Hematopoietic multipotent progenitor cell treated with erythropoietin and hydrocortisone succinate and interleukin-3 and kit ligand, for 8 days (in vitro differentiated cells): ENCODE measurements at places on chromosomes 2 and 18.
A peak's percentile ranks its signal among the peaks of the same experiment; 100 is the strongest.

DNA sequence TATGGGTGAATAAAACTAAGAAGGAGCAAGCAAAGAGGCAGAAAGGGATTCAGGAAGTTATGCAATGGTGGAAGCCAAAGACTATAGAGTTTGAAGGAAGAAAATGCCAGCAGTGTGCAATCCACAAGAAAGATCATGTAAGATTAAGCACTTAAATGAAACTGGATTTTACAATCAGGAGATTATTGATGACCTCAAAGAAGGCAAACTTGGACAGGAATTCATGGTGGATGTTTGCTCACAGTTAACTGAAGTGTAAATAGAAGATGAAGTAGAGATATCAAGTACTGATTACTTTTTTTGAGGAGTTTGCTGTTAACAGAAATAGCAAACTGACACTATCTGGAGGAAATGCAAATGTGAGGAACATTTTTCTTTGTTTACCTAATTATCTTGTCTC lies 308.9 kb downstream of the RND3 start:
- no peak for DNase-seq

- peak; percentile 3 for DNase-seq
These were observed 132.9 kb downstream of the SOCS6 start for GRCh38 chr18:70421471-70422390.

DNA sequence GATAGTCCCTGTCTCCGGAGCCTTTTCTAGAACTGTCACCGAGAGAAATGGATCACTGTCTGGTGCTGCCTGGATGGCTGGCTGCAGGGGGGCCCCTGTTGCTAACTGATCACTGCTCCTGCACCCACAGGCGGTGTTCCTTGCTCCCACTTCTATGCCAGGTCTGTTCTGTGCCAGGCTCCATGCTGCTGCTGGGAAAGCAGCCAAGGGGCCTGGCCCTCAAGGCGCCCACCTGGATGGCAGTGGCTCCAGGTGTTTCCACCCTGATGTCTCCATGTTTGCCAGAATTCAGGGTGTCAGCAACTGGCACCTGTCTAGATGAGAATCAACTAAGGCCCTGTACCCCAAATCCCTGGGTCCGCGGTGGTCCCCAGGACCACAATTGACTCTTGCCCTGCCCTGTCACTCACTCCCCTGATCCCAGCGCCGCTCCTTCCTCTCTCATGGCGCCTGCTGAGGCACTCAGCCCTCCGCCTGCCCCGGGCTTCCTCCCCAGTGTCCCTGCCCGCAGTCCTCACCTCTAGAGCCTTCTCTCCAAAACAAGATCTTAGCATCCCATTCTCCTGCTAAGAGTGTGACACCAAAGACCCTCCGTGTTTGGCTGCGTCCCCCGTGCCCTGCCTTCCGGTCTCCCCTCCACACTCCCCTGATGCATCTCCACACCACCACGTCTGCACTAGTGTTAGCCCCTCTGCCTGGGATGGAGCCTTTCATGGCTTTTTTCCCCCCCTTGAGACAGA lies 72.5 kb upstream of the OTOF start:
- no peak for DNase-seq

DNA sequence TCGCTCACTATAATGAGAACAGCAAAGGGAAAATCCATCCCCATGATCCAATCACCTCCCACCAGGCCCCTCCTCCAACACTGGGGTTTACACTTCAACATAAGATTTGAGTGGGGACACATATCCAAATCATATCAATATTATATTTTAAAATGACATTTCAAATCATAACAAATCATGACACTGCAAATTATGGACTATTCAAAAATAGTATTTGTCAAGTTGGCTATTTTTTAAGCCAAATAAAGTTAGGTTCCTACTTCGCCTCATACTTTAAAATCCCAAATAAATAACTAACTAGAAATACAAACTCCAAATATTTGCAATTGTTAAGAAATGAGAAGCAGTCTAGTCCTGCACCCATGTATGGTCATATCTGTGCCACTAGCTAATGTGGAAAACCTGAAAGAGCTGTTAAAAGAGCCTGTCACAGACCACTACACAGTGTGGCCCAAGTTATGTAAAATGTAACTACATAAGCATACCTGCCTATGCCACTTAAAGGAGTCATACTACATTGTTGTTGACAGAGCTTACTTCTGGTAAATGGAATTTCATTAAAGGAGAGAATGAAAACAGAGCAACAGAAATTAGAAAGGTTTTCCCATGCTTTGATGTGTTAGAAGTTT lies 334.7 kb upstream of the GULP1 start:
- no peak for DNase-seq

GRCh38 chr2:189821953-189822748 lies 37.9 kb downstream of the PMS1 start:
- no peak for DNase-seq

DNA sequence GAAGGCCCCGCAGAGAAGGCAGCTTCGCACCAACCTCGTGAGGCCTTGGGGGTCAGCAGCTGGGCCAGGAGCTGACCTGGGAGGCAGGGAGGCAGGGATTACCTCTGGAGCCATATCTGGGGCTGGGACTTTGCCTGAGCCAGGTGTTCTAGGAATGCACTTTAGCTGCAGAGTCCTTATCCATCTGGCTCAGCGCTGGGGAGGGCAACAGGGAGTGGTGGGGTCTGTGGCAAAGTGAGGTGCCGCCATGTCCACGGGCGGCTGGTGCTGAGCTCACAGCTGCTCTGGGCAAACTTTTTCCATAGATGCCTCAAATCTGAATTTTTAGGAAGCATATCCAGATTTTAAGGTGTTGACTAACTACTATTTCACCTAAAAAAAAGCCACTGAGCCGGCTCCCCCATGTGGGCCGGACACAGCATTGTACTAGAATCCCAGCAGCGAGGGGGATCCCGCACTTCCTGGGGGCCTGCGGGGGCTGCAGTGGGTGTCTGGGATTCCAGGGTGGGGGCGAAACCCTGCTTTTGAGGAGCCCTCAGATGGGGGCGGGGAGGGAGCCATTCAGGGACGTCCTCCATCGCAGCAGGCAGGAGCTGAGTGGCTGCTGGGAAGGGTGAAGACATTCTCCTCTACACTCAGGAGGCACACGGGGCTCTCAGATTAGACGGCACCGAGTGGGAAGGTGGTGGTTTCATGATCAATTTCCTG lies 34.6 kb downstream of the RTP5 start:
- no peak for DNase-seq

DNA sequence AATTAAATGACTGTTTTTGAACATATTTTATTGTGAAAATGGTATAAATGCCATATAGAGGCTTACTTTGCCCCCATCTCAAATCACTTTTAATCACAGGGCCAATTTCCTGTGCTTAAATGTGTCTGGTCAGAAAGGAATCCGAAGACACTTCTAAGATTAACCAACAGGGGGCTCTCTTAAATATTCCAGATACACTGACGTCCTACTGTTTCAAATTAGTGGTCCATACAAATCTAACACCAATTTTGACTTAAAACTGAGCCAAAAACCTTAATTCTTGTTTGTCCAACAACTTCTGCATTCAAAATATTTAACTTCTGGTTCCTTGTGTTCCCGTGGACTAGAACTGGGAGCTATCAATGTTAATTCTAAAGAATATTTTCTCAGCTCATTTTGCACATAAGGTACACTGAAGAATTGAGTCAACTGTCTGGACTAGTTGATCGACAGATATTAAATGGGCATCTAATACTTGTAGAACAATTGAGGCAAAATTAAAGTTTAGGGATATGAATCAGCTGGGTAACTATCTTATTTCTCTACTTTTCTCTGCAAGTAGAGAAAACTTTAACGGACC lies 557.5 kb downstream of the ARHGAP15 start:
- peak; percentile 72 for DNase-seq

DNA sequence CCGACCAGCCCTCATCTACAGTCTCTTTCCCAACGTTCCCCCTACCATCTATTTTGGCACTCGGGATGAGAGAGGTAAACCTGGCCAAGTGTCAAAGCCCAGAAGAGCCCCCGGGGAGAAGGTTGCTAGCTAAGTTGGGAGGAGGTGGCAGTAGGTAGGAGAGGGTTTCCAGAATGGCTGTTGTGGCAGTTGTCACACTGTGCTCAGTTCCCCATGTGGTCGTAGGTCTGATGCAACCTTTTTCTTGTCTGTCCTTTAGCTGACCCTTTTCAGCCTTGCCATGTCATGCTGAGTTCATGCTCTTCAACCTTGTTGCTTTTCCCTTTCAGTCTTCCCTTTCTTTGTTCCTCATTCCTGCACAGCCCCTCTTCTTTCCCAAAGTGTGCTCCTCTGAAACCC lies 34.5 kb downstream of the TTLL4 start:
- no peak for DNase-seq

- no peak for DNase-seq
These were observed 28.2 kb downstream of the ACMSD start for GRCh38 chr2:134866498-134867099.

DNA sequence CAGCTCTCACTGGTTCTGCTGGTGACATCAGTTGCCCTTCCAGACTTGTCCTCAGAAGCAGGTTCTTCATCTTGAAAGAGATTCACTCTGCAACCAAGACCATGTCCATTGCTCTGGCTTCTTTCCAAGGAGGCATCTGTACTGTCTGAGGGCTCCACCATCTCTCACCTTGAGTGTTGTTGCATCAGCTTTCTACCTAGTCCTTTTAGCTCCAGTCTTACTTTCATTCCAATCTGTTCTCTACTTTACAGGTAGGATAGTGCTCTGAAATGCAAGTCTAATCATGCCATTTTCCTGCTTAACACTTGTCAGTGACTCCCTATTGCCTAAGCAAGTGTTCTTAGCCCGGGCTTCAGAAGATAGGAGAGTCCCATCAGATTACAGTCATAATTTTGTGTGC lies 117.7 kb downstream of the EN1 start:
- DNase-seq: no peak

DNA sequence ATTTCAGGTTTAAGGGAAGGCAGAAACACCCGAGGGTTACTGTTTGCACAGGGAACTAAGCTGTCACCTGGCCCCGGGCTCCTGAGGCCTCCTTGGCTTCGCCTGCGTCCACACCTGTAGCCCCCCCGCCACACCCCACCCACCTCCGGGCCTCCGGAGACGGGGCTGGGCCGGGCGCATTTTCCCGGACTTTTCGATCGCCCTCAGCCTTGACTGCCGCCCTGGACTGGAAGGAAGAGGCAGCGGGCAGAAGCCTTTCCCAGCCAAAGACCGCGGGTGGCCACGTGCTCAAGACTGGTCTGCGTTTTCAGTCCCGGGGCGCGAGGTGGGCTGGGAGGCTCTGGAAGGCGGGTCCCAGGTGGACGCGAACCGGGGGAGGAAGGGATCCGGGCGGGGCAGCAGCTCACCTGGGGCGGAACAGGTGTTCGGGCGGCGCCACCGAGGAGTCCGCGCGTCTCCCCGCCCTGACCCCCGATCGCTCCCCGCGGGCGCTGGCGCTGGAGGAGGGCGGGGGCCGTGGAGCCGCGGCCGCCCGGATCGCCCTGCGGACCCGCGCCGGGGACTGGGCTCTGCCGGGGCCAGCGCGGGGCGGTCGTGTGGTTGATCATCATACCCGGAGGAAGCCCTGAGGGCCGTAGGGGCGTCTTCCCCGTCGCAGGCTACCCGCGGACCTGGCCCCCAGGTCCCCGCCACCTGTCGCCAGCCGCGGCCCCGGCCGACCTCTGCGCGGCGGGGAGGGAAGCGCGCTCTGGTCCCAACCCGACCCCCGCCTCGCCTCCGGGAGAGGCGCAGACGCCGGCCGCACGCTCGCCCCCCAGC lies 3.2 kb downstream of the ID2 start:
- peak; percentile 65 for DNase-seq

DNA sequence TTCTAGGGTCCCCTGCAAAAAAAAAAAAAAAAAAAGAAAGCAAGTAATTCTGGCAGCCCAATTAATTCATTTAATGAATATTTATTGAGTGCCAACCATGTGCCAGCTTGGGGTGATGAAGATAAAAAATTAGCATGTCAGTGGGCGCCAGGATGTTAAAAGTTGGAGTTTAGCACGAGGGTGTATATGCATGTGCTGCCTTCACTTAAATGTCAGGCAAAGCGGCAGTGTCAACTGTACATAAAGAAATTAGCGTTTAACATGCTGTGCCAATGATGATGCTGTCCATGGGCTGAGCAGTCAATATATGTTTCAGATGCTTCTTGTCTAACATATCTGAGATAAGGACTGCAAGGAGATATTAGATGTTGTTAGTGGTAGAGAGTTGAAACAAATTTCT lies 49.5 kb downstream of the ASAP2 start:
- DNase-seq: no peak

- no peak for DNase-seq
These were observed 23.4 kb upstream of the SMIM21 start for GRCh38 chr18:75450906-75451305.

- DNase-seq: no peak
These were observed 14.0 kb downstream of the RAMP1 start for GRCh38 chr2:237873421-237873831.

GRCh38 chr2:239259603-239260298 lies 141.1 kb downstream of the HDAC4 start:
- no peak for DNase-seq

- no peak for DNase-seq
These were observed 71.2 kb downstream of the HPCAL1 start for GRCh38 chr2:10373931-10374330.

DNA sequence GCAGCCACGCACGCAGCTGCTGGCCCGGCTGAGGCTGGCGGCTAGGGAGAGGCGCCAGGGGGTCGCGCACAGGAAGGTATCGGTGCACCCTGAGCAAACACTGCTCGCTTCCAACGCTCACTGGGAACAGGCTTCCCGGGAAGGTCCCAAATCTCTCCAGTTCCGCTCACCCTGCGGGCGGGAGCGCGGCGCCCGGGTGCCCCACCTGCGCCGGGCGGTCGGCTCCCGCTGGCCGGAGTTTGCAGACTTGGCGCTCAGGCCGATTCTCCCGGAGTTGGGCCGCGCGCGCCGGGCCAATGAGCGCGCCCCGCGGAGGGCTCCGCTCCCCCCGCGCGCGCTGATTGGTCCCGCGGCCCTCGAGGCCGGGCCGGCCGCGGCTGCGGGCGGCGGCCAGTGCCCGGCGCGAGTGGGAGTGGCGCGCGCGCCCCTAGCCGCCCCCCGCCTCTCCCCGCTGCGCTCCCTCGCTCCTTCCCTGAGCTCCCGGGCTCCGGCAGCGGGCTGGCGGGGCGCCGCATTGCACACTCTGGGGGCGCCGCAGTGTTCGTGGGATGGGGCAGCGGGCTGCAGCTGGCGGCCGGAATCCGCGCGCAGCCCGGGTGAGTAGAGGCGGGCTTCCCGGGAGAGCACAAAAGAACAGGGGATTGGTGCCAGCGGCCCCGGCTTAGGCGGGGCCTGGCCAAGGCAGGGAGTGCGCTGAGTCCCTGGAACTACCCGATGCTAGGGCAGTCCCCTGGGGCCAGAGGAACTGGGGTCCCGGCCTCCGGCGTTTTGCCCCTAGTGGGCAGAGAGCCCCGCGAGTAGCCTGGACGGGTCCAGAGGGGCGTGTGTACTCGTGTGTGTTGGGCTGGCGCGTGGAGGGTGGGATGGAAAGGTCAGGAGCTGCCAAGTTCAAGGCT lies at the start of gene LYPD6:
Gene LYPD6, plus strand, starts transcription at position 461 of the 896 bp plus-strand sequence. CDS start 107,122 bp downstream, outside the sequence.
- DNase-seq: peak; percentile 27

GRCh38 chr18:50117863-50118262 lies 77.1 kb downstream of the MYO5B start:
- DNase-seq: no peak

DNA sequence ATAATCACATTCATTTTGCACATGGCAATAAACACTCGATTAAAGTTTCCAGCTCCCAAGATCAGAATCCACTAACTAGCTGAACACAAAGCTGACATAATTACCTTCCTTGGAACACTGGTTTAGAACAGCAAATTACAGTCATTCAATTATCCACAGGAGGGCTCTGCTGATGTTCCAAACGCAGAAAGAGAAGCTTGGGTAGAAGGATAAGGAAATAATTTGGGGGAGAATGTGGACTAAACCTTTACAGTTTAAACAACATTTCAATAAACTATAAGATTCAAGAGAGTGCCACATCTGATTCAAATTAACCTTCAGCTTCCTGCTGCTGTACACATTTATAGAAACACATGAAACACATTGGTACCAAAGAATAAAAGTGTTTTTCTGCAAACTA lies 67.8 kb upstream of the ARL4C start:
- no peak for DNase-seq

- DNase-seq: no peak
These were observed 82.9 kb downstream of the SCN3A start for GRCh38 chr2:165120740-165121467.
